Cortex of kidney (tissue), 1 donor: ENCODE measurements at places on chromosomes 12 and 14.

DNA sequence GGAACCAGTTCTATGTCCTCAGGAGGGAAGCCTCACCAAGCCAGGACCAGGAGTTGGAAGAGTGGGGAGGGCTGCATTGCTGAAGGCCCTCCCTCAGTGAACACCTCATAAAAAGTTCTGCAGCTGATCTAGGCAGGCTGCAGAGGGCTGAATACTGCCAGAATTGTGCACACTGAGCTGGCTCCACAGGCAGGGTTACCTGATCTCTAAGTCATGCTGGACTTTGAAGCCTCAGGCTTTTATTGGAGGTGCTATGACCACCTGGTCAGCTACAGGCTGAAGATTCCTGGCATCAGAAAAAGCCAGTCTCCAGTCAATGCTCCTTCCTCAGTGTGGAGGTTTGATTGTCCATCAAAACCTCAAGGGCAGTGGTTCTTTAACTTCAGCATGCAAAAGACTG is 39.7 kb downstream of the FOS start:
- DNase-seq, result no peak

DNA sequence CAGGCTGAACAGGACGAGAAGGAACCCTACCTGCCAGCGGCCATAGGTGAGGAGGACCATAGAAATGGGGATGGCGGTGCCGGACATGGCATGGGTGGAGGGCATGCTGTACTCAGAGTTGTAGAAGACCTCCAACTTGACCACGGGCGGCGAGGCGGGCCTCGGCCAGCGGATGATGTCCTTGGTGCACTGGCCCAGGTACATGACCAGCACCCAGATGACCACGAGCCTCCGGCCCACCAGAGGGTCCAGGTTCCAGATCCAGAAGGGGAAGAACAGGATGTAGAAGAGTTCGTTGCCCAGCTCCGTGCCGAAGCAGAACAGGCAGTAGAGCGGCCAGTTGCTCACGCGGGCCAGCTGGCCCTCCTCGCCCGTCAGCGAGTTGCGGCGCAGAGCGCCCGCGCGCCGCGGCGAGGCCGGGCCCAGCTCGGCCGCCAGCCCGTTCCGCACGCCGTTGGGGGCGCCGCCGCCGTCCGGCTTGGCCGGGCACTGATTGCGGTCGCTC is 582 bp downstream of the SGPP1 start:
- no peak for DNase-seq

GRCh38 chr12:124426594-124427555 is 132.0 kb downstream of the RFLNA start:
- no peak for DNase-seq

DNA sequence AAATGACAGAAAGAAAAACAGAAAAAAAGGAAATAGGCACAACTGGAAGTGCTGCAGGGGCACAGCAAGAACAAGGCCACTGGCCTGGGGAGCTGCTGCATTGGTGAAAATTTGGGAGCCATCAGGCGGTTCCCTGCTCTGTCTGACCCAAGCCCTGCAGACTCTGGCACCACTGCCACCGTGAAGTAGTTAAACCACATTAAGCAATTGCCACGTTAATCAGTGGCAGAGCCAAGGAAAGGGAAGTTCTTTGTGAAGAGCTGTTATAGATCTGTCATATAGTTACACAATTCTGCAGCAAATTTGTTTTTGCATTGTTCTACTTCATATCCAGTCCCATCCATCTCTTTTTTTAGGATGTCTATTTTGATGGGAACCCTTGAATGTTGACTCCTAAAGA is 915.3 kb downstream of the FSCB start:
- no peak for DNase-seq

DNA sequence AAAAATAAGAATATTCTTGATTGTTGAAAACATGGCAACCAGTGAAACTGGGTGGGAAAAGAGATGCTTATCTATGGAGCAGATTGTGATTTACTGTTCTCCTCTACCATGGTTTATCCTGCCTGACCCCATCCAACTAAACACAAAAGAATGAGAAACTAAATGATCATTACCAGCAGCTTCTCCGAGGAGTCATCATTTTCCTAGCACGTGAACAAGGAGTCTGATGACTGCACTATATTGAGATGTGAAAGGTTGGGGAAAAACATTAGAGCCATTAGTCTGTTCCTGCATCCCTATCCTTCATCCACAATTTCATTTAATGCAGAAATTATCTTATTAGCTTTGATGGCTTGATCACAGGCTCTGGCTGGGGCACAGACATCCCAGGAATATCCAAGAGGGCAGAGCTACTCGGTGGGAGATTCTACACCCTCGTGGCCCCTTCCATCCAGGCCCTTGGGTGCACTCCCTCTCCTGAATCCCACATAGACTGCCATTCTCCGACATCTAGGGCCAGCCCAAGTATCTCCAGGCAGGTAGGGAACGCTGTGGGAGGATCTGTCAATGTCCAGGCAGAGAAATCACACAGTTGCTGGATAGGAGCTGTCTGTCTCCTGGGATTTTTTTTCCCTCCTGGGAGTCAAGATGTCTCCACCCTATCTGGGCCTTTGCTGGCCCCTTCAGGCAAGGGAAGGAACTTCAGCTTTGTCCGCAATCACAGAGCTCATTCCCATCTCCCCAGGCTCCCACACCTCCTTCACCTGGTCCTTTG is 43.3 kb upstream of the DHRS4 start:
- DNase-seq, result no peak

- DNase-seq, result no peak
Observed at GRCh38 chr12:95995238-95996031, 709 bp downstream of the HAL start.

- DNase-seq, result no peak
Observed at GRCh38 chr12:8012651-8013309, 19.7 kb upstream of the FOXJ2 start.

DNA sequence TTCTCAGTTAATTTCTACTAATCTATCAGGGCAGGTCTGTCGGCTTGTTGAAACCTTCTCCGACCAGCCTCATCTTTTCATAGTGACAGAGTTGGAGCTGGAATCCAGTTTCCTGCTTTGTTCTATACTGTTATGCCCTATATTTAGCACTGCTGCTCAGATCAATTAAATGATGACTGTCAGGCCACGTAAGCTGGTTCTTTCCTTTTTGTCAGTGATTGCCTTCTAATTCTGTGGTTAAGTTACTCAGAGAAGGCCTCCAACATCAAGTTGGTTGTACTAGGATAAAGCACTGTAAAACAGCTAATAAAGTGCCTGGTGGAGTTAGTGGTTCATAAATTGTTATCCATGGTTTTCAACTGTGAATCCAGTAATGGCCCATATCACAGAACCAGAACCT is 22.6 kb downstream of the DERA start:
- no peak for DNase-seq

- no peak for DNase-seq
Observed at GRCh38 chr14:88299865-88300530, 23.1 kb downstream of the KCNK10 start.

- no peak for DNase-seq
Observed at GRCh38 chr14:29896354-29896821, 31.3 kb downstream of the PRKD1 start.

DNA sequence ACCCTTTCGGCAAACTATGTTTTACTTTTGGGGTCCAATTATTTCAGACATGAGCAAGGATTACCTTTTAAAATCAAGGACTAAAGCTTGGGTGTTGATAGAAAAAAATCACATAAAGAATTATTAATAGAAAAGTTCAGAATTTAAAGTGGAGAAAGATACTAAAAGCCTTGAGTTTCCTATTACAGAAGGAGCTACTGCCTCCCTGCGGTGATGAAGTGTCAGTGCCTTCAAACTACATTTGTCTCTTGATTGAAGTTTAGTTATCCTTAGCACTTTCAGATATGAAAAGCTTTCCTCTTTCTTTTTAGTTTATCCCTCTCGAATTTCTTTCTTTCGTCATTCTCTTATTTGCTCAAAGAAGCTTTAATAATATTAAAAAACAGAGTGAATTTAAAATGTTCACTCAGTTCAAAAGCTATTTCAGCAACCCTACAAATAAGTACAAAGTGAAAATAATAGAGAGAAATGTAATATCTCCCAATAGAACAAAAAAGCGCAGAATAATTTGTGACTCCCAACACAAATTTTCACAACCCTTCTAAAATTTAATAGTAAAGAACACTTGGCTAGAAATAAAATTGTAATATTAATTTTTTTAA is 87.6 kb downstream of the SEC23A start:
- no peak for DNase-seq

DNA sequence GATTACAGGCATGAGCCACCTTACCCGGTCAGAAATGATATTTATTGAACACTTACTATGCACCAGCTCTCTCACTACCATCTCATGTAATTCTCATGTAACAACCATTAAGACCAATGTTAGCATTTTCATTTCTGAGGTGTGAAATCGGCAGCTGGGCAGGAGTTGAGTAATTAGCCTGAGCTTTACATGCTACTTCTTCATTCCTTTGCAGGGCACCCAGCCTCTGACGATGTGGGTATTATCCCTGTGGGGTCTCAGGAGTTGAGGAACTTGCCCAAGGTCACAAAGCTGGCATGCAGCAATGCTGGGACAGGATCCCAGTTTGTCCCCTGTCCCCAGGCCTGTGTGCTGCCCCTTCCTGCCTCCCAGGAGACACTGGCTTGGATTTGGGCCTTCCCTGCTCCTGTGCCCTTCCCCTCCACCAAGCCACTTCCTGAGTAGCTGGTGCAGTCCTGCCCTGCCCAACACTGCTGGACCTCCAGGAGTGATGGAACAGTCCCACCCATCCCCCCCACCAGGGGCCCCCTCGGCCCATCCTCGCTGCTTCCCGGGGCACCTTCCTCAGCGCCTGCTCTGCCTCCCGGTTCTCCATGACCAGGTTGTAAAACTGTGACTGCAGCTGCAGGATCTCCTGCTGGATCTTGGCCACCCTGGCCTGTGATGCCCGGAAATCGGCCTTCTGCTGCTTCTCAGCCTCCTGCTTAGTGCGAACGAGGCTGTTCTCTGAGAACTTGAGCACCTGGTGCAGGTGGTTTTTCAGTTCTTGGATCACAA is 14.7 kb downstream of the RITA1 start:
- no peak for DNase-seq

DNA sequence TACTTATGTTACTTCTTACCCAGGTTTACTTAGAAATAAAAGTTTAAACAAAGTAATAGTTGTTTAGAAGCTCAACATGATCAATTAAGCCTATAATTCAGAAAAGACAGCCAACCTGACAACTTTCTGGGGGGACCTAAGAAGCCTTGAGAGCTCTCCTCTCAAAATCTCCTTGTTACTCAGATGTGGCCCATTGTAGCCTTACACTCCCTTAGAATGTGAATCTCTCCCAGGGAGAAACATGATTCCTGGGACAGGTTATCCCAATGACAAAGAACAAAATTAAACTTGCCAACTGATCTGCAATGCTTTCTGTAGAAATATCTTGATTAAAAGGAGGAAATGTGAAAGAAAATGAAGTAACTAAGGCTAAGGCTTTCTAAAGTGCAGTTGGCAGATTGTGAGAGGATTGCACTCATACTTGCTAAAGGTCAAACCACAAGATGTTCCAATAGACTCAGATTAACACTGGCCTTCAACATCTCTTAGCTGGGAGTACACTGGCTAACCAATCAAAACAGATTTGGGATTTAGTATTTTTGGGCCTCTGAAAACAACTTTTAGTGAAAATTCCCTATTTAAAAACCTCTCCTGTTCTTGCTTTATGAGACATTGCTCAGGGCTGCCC is 72.3 kb upstream of the TMX1 start:
- DNase-seq, result no peak

DNA sequence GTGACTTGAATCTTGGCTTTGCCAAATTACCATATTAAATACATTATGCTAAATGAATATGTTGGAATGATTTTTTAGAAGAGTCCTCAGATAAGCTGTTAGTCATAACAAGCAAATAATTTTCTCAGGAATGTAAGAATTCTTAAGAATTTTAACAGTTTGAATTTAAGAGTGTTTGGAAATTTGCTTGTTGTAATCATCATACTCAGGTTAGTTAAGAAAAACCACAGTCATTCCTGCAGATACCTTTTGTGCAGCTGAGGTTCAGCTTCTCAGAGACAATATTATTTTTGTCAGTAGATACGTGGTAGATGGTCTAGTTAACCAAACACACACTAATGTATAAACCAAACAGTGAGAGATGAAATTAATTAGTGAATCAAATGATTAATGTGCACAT is 8.9 kb downstream of the WNK1 start:
- no peak for DNase-seq

DNA sequence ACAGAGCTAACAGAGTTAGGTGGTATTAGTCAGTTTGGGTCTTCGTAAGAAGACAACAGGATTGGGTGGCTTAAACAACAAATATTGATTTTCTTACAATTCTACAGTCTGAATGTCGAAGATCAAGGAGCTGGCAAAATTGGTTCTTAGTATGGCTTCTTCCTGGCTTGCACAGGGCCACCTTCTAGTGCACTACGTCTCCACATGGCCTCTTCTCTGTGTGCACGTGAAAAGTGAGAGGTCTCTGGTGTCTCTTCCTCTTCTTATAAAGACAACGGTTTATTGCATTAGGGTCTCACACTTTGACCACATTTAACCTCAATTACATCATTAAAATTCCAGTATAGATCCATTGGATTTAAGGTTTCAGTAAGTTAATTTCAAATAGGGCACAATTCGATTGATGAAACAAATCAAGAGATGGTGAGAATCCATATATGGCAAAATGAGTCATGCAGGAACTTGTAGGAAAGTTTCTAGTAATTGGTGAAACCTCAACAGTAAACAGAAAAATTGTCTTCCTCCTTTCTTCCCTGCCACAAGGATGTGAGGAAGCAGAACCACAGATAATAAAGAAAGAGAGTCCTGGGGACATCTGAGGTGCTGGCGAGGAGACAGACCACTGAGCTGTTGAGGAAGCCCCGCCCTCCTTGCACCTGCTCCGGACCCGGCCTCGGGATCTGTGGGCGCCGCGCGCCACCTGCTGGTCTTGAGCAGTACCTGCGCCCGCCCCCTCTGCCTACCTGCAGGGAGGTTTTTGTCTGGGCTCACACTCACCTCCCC is 846.7 kb downstream of the TMEM121 start:
- DNase-seq, result no peak

GRCh38 chr12:5506295-5506694 is 74.4 kb downstream of the NTF3 start:
- DNase-seq, result no peak

DNA sequence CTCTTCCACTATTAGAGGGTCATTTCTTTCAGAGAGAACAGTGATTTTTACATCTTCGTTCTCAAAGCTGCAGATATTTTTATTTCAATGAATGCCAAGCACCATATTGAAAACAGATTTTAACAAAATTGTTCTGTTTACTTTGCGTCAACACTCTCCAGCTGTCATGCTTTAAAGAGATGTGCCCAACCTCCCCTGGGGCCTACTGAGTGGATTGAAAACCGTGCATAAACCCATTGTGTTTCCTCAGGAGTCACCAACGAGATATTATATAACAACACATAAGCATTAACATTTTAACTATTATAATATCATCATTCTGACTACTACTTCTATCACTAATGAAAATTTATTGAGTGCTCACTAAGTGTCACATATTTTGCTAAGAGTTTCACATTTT is 81.6 kb downstream of the MYF5 start:
- DNase-seq, result no peak

DNA sequence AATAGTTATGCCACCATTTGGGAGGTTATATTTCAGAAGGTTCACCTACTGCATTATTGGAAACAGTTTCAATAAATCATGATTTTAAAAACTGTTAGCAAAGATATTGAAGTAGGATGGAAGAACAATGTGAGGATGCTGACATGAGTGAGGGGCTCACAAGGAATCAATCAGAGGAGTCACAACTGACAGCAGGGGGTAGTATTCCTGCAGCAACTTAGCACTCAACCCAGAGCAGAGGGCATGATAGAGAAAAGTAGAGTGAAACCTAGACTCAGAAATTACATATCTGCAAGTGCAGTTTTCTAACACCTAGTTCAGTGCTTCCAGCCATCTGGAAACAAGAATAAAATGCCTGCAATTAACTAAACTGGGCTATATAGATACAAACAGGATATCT is 772.5 kb upstream of the USP15 start:
- no peak for DNase-seq

GRCh38 chr12:64028541-64028940 is 184.0 kb downstream of the SRGAP1 start:
- DNase-seq, result no peak
